GM23338 (cell line): ENCODE measurements at places on chromosomes 13 and 19. TPM values are rescaled to one million over a fixed set of nuclear protein-coding genes. Genes with fewer than 3 reads are reported as not detected.

DNA sequence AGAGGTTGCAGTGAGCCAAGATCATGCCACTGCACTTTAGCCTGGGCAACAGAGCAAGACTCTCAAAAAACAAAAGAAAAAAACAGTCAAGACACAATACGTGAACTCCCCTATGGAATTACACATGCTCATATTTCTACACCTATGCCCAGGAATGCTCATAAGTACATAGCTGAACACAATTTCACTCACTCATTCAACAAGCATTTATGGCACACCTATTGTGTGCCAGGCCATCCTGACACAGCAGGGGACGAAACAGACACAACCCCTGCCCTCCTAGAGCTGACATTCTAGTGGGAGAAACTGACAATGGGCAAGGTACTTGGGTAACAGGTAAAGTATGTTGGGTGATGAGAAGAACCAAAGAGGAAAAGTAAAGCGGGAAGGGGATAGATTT, 9.5 kb downstream of the AXL start:
- DNase-seq, result no peak

- no peak for DNase-seq
These were observed 6.1 kb downstream of the RPS9 start for GRCh38 chr19:54206831-54207177.

DNA sequence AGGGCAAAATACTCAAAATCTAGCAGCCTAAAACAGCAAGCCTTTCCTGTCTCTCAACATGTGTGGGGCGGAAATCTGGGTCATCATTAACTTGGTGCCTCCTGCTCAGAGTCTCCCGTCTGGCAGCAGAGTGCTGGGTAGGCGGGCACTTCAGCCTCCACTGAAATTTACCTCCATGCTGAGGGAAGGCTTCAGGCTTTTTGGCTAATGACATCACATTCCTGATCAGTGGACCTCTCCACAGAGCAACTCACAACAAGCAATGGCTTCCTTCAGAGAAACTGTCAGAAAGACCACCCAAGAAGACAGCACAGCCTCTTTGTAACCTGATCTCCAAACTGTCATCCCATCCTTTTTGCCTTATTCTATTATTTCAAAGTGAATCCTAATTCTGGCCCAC, 1109.0 kb downstream of the UQCRFS1 start:
- DNase-seq, result peak; percentile 74

DNA sequence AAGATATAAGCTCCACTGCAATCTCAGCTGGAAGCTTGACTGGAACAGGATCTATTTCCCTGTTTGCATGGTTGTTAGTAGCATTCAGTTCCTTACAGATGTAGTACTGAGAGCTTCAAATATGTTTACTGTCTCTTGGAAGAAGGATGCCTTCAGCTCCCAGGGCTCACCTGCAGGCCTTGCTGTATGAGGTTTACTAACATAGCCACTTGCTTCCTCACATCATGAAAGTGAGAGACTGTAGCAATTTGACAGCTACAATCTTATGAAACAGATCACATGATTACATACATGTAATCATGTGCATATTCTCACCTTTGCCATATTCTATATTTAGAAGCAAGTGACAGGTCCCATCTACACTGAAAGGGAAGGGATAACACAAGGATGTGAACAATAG, 458.1 kb upstream of the PCDH20 start:
- no peak for DNase-seq

- peak; percentile 48 for DNase-seq
These were observed 10.7 kb downstream of the MARCHF2 start for GRCh38 chr19:8423817-8424223.

DNA sequence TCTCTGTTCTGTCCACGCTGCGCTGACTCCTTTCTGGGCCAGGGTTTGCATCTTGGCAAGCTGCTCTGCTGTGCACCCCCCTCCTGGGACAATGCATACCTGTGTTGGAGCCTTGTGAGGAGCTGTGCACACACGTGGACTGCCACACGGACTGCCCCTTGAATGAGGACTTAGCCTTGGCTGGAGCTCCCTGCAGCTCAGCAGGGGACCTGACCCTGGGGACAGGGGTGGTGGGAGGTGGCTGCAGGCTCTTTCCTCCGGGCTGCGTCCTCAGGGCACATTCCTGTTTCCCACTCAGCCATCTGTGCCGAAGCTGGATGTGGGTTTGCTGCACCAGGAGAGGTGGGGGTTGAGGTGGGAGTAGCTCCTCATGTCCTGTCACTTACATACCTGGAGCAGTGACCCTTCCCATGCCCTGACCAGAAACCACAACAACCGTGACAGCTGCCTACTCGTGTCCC, 8.2 kb downstream of the RAB11B start:
- DNase-seq, result no peak

DNA sequence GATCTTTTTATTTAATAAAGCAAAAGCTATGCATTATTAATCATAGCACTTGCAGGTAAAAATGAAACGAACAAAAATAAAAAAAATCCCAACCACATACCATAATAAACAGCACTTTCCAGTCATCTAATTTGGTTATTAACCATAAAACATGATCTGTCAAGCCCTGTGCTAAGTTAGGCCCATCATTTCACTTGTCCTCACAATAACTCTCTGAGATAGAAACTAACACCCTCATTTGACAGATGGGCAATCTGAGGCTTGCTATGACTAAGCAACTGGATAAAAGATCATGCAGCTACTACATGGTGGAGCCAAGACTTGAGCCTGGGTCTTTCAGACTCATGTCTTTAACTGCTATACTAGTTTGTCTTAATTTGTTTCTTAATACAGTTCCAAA, 21.8 kb downstream of the PROSER1 start:
- DNase-seq, result no peak

Gene PRDX2
- 465 and 486 TPM in 2 replicates for total RNA-seq

Gene ZNF723
- total RNA-seq, result 0.59 TPM in 1 of 2 replicates, not detected in the other

Gene ZFR2
- total RNA-seq, result 13.5 and 15.8 TPM in 2 replicates

Gene GSX1
- total RNA-seq, result not detected in 2 replicates

Gene SLC6A16
- total RNA-seq, result 0.31 and 1.6 TPM in 2 replicates

Gene CCDC169
- 48.5 and 57.1 TPM in 2 replicates for total RNA-seq

Gene PLK5
- 0.23 and 1.2 TPM in 2 replicates for total RNA-seq
